ENCODE measurements at places on chromosomes 3 and 15. TPM values are rescaled to one million over a fixed set of nuclear protein-coding genes. Genes with fewer than 3 reads are reported as not detected.

SH2D7 gene
- not detected for total RNA-seq

DNA sequence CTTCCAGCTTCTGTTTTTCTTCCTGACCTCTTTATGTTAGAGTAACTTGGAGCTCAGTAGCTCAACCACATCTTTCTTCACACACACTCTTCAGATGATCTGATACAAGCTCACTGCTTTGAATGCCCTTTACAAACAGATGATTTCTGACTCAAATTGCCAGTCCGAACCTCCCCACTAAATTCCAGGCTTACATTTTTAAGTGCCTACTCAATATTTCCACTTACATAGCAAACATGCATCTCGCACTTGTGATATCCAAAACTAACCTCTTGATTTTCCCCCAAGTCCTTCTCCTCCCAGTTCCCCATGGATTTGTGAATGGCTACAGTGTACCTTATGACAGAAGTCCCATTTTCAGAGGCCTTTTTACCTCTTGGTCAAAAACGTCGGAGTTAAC, 139.1 kb downstream of the GBE1 start:
- no peak for DNase-seq

GRCh38 chr3:134049676-134050075, 20.0 kb upstream of the SLCO2A1 start:
- no peak for DNase-seq

GRCh38 chr3:126530171-126531050, 6.5 kb downstream of the CHST13 start:
- no peak for DNase-seq

GASK1A gene
- total RNA-seq: 57.1 TPM

SLC12A8 gene
- 0.58 TPM for total RNA-seq

DNA sequence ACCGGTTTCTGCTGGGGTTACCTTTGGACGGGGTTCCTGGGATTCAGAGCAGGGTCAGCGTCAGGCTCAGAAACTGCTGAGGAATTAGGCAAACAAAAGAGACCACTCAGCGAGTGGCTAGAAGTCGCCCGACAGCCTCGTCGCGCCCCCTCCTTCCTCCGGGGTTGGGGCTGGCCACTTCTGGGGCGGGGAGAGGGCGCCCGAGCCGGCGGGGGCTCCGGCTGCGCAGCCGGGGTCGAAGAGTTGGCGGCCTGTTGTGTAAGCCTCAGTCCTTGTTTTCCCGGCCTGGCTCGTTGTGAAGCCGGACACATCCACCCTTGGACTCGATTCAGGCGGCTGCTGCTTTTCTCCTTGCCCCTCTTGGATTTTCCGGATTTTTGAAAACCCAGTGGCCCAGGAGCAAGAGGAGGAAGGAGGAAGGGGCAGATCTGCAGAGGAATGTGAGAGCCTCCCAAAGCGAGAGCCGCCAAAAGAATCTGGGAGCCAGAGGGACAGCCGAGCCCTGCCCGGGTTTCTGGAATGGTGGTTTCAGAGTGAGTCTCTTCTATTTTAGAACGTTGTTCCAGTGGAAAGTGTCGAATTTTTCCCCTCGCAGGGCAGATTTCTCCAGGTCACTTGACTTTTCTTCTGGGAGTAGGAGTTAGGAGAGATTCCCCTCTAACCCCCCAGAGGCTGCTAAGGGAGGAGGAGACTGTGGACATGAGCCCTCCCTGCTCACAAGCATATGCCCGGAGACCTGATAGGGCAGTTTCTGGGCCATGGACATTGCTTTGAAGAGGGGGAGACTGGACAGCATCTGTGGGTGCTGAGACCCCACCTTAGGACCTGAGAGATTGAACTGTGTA, 666 bp downstream of the SNX33 start:
- peak; percentile 63 for DNase-seq

P2RY14 gene
- total RNA-seq: 0.67 TPM

KIF7 gene
- total RNA-seq: 2.0 TPM

GRCh38 chr15:100934726-100935125, 15.6 kb downstream of the LRRK1 start:
- no peak for DNase-seq

ISL2 gene
- total RNA-seq: not detected

GRCh38 chr3:62325896-62326295, 47.5 kb downstream of the FEZF2 start:
- no peak for DNase-seq

- no peak for DNase-seq
These were observed 9.2 kb upstream of the EPHA3 start for GRCh38 chr3:89098173-89098572.

C3orf49 gene
- total RNA-seq: not detected

GRCh38 chr3:130048726-130049125, 32.9 kb upstream of the ALG1L2 start:
- no peak for DNase-seq

DNA sequence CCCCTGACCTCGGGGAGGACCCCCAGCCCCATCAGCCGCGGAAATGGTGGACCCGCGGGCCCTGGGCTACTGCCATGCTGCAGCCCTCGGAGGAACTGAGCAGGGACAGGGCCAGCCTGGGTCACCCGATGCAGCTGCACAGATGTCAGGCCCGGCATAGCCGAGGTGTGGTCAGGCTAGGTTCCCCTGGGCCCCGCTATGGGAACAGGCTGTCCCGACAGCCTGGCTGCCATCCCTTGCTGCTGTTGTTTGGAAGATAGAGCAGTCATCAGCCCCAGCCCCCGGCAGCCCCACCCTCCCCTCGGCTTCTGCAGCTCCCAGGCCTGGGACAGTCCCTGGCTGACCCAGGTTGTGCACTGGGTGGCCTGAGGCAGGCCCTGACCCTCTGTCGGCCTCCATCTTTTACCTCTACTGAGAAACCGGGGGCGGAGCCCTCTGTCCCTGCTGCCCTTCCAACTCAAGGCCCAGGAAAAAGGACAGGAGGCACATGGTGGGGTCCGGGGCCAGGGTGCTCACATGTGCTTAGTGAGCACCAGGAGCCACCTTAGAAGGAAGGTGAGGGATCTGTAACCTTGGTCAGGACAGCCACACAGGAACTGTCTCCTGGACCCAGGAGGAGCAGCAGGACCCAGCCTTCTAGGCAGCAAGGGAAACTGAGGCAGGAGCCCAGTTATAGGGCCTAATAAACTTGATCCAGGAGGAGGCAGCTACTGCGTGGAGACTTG, 31.5 kb upstream of the FBLN2 start:
- DNase-seq: peak; percentile 76

GRCh38 chr15:32993285-32993684, 201.2 kb downstream of the FMN1 start:
- DNase-seq: no peak

GRCh38 chr15:61393949-61394348, 164.8 kb upstream of the RORA start:
- DNase-seq: no peak

SUSD5 gene
- 11.8 TPM for total RNA-seq

DNA sequence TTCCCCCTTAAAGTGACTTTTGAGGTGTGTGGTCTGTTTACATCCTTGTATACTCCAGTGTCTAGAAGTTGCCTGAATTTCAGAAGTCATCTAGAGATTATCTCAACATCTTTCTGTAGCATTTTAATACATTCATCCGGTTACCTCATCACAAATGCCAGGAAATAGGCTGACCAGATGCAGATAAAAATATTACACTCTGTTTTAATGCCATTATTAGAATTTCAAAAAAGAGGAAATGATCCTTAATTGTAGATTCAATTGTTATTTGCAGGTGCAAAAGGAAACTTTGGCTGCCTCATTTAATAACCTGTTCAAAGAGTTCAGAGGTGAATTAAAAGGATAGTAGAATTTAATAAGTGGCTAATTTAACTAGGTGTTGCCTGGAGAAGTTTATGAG, 290.9 kb downstream of the C3orf38 start:
- no peak for DNase-seq

- no peak for DNase-seq
These were observed 237.5 kb downstream of the FOXP1 start for GRCh38 chr3:71346061-71346460.

DNA sequence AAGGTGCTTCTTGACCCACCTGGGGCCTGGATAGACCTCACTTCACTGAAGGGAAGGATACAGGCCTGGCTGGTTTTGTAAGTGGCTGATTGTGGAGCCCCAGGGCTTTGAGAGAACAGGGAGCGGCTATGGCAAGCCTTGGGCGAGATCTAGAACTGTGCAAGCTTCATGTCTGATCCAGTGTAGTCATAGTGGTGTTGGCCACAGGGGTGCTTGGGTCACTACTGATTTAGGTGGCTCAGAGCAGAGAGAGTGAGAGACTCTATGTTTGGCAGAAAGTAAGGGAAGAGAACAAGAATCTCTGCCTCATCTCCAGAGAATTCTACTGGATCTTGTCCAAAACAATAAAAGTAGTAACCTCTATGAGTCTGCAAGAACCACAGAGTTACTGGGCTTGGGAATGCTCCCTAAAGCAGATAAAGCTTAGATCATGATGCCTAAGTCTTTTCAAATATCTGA, 394.2 kb upstream of the EPHA3 start:
- DNase-seq: no peak

DNA sequence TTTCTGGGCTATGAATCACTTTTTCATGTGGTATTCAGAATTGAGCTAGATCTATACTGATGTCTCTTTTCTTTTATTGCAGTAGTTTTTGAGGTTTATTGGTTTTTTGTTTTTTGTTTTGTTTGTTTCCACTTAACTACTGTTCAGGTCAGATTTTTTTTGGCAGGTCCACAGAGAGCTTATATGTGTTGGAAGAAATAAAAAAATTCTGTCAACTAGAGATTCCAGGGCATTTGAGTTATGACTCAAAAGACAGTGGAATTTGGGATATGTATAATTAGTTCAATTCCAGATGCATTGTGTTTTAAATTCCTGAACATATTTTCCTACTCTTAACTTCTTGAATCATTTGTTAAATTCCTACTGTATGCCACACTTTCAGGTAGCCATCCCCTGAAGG, 727.2 kb downstream of the SI start:
- no peak for DNase-seq

MAP3K13 gene
- total RNA-seq: 19.3 TPM

GRCh38 chr3:17035033-17035432, 150.3 kb downstream of the PLCL2 start:
- no peak for DNase-seq

DNA sequence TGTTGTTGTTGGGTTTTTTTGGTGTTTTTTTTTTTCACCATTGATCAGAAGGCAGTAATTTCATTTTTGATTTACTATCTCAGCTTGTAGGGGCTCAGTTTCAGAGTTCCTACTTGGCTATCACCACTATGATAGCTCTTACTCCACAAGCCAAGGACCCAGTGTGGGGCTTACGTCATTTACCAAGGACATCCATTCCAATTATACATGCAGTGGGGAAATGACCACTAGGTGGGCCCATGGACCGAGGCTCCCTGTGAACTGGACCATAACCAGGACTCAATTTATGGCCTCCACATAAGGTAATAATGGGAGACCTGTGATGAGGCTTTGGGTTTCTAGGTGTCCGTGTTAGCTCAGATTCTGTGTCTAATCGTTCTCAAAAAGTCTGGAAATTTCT, 67.5 kb upstream of the CACNA1D start:
- no peak for DNase-seq

GRCh38 chr15:42772144-42772543, 35.2 kb upstream of the CDAN1 start:
- peak; percentile 28 for DNase-seq

GRCh38 chr3:136166507-136166906, 29.6 kb downstream of the MSL2 start:
- DNase-seq: no peak

NMNAT3 gene
- 9.2 TPM for total RNA-seq

- DNase-seq: no peak
These were observed 151.0 kb downstream of the CD47 start for GRCh38 chr3:107939691-107940442.

THPO gene
- 0.29 TPM for total RNA-seq

GRCh38 chr3:120177151-120177550, 82.9 kb upstream of the GSK3B start:
- DNase-seq: no peak

DNA sequence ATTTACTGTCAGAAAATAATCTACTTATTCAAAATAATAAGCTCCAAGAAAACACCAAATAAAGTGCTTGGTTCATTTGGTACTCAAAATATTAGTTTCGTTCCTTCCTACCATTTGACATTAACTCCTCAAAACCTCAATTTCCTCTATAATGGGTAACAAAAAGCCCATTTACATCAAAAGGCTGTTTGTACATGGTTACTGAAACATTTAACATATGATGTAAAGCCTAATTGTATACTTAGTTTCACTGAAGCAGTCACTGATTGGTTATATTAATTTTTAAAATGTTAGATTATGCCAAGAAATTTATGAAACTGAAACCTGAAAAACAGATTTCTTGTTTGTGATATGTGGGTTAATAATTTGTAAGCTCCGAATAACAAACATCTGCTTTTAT, 14.7 kb downstream of the XRN1 start:
- no peak for DNase-seq

ISLR2 gene
- 5.1 TPM for total RNA-seq

- DNase-seq: no peak
These were observed 65.7 kb downstream of the KLF15 start for GRCh38 chr3:126291537-126291936.

PLXND1 gene
- 110 TPM for total RNA-seq

DNA sequence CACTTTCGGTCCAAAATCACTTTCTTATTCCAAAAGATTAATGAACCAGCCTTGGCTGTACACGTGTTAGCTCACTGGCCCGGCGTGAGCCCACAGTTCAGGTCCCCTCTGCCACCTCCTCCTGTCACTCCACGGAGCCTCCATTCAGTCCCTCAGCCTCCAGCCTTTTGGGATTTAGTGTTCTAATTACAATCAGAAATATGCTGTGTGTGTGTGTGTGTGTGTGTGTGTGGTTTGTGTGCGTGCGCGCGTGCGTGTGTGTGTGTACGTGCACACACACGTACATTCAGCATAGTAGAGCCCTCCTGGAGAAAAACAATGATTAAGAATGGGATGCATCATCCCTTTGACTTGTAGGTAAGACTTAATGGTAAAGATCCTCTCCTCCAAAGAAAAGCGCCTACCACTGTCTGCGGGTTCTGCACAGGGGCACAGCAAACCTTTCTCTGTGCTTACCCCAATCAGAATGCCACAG, 801 bp downstream of the CA12 start:
- DNase-seq: no peak

SHC4 gene
- 6.8 TPM for total RNA-seq

DNA sequence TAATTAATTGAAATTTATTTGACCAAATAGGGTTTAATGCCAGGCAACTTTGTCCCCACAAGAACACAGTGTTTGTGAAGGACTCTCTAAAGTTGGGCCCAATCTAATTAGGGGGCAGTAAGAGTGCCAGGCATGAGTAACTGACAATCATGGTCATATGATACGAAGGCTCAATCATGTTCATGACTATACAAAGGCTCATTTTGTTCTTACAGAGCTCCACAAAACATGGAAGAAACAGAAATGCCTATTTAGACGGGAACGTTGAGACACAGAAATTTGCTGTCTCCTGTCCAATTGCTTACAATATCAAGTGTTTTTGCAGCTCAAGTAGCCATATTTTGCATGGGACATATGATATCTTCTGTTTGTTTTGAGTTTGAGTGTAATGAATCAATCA, 391.1 kb downstream of the SI start:
- DNase-seq: no peak

CHL1 gene
- total RNA-seq: 2.6 TPM

GRCh38 chr15:78988361-78988911, 43.6 kb upstream of the CTSH start:
- peak; percentile 59 for DNase-seq

- no peak for DNase-seq
These were observed 309.7 kb upstream of the TPRG1 start for GRCh38 chr3:188861842-188862744.

GRCh38 chr3:157297328-157297915, 137.5 kb upstream of the CCNL1 start:
- DNase-seq: no peak

RNU6-1 gene
- total RNA-seq: not detected

Data from uterus (tissue), 4 donors.